ENCODE measurements at places on chromosomes 1 and 21. TPM values are rescaled to one million over a fixed set of nuclear protein-coding genes. Genes with fewer than 3 reads are reported as not detected.
A peak's percentile ranks its signal among the peaks of the same experiment; 100 is the strongest.

TCHH gene
- total RNA-seq = not detected

FNDC5 gene
- 162 TPM for total RNA-seq

PGBD2 gene
- 8.6 TPM for total RNA-seq

STIL gene
- 12.3 TPM for total RNA-seq

CHODL gene
- 0.95 TPM for total RNA-seq

DNA sequence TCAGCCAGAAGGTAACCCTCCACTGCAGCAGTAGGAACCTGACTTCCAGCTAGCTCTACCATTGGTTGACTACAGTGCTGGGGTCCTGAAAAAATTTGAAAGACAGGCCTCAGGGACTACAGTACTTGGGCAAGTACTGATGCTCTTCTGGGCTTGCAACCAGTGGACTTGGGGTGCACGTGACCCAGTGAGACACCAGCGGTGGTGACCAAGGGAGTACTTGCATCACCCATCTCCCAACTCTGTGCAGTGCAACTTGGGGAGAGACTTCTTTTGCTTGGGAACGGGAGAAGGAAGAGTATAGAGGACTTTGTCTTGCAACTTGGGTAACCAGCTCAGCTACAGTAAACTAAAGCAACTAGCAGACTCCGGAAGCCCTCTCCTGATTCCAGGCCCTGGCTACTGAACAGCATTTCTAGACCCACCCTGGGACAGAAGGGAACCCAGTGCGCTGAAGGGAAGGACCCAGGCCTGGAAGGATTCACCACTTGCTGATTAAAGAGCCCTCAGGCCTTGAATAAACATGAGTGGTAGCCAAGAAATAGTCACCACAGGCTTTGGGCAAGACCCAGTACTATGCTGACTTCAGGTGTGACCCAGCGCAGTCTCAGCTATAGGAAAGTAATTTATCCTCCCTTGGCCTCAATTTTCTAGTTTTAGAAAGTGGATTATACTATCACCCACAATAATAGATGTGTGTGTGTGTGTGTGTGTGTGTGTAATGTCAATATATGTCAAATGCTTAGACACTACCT, 45.6 kb downstream of the TNNI3K start:
- DNase-seq = no peak
- no peaks in the 10 kb centered on the region for H3K4me1 ChIP-seq
- no peak overlapping the region for H3K4me3 ChIP-seq
- no peaks in the 10 kb centered on the region for H3K27me3 ChIP-seq
- H3K27ac ChIP-seq = no peak overlapping the region

- no peak overlapping the region for H3K4me3 ChIP-seq
- no peaks in the 10 kb centered on the region for H3K27me3 ChIP-seq
- DNase-seq = no peak
- H3K4me1 ChIP-seq = peaks cover 23% of the 10 kb centered on the region
Measured at GRCh38 chr1:174996476-174996875, 3.3 kb upstream of the CACYBP start.

DNA sequence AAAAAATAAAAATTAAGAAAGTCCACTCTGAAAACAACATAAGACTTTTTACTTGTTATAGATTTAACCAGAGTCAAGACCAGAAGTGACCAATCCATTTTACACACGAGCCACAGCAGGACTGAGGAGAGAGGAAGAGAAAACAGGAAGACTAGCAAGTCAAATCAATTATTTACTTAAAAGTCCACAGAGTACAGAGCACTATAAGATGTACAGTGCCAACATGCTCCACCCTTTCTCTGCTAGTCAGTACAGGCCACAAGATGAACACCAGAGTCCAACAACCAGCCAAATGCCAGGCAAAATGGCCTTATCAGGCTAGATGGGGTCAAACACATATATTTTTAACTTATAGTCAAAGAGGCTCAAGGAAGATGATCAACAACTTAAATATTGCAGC, 19.5 kb downstream of the LUZP1 start:
- H3K4me1 ChIP-seq = peaks cover 15% of the 10 kb centered on the region
- H3K27ac ChIP-seq = no peak overlapping the region
- DNase-seq = no peak
- no peak overlapping the region for H3K4me3 ChIP-seq
- H3K27me3 ChIP-seq = no peaks in the 10 kb centered on the region

DNA sequence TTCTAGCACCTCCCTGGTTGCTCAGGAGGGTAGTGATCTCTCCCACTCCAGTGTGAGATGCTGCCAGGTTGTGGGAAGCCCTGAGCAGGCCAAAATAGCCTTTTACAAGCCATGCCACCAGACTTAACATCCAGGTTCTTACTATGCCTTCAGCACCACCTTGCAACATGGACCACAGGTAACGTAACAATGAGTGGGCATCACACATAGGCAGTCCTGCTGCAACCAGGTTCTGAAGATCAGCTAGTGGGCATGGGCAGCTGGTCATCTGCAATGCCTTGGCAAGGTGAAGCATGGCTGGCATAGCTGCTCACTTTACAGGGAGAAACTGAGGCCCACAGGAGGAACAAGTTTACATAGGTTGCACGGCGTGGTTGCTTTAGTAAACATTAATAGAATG, 40.7 kb downstream of the DHCR24 start:
- no peaks in the 10 kb centered on the region for H3K27me3 ChIP-seq
- H3K27ac ChIP-seq = no peak overlapping the region
- DNase-seq = no peak
- H3K36me3 ChIP-seq = peaks cover 35% of the 10 kb centered on the region

GRCh38 chr1:74502432-74502831, 10.0 kb downstream of the LRRC53 start:
- H3K4me3 ChIP-seq = no peak overlapping the region
- DNase-seq = no peak
- H3K27ac ChIP-seq = no peak overlapping the region
- H3K36me3 ChIP-seq = no peaks in the 10 kb centered on the region
- H3K27me3 ChIP-seq = peaks cover 11% of the 10 kb centered on the region

GRCh38 chr1:211885747-211886522, 55.4 kb upstream of the LPGAT1 start:
- H3K4me3 ChIP-seq = no peak overlapping the region
- no peaks in the 10 kb centered on the region for H3K36me3 ChIP-seq
- peaks cover 6% of the 10 kb centered on the region for H3K27me3 ChIP-seq
- no peak overlapping the region for H3K27ac ChIP-seq

DNA sequence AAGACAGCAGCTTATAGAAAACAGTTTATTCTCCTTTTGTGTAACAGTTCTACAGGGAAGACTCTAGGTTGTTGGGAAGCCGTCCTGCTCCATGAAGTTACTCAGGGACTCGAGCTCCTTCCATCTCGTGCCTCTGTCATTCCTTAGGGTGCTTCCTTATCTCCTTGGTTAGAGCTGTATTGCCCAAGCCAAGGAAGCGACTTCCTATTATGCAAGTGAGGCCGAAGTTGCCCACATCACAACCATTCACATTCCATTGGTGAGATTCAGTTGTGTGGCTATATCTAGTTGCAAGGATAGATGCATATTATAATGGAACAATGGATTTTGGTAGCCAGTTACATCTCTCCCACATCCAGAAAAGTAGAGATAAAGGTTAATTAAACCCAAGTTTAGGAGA, 9.0 kb downstream of the GSTM5 start:
- H3K27me3 ChIP-seq = no peaks in the 10 kb centered on the region
- no peak overlapping the region for H3K4me3 ChIP-seq
- H3K27ac ChIP-seq = no peak overlapping the region

- no peak for DNase-seq
- peaks cover 38% of the 10 kb centered on the region for H3K4me1 ChIP-seq
- no peaks in the 10 kb centered on the region for H3K36me3 ChIP-seq
- H3K27me3 ChIP-seq = no peaks in the 10 kb centered on the region
Measured at GRCh38 chr1:101284021-101284420, 47.2 kb downstream of the S1PR1 start.

- no peaks in the 10 kb centered on the region for H3K36me3 ChIP-seq
- H3K27ac ChIP-seq = no peak overlapping the region
Measured at GRCh38 chr1:110134050-110134595, 16.2 kb upstream of the SLC6A17 start.

GRCh38 chr1:116033322-116033721, 57.0 kb downstream of the SLC22A15 start:
- peaks cover 7% of the 10 kb centered on the region for H3K4me1 ChIP-seq
- no peak for DNase-seq
- H3K27ac ChIP-seq = peak overlapping the region; percentile 2
- H3K27me3 ChIP-seq = no peaks in the 10 kb centered on the region

Data from mesothelial cell of epicardium (in vitro differentiated cells).